ENCODE measurements at places on chromosomes 7 and 10. TPM values are rescaled to one million over a fixed set of nuclear protein-coding genes. Genes with fewer than 3 reads are reported as not detected.

- DNase-seq, result no peak
Observed at GRCh38 chr7:31893365-31893764, 176.8 kb downstream of the PDE1C start.

DNA sequence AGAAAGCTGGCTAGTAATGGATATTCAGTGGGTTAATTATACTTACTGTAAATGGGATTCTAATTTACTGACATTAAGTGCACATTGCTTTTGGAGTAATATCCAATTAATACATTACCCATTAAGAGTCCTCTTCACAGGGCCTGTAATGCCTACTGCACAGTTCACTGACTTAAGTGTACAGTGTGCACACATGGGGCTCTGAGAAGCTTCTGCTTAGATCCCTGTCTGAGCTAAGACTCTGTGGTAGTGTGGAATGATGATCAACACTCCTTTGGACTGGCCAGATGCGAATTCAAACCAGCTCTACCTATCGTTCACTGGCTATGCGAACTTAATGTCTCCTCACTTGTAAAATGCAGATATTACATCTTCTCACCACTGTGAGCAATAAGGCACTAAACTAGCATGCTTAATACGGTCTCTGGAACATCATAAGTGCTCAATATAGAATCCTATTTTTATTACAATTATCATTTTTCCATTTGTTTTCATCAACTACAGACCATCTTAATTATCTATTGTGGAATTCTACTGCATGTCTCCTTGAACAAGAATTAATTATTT, 53.8 kb upstream of the SEC61G start:
- no peak for DNase-seq

- no peak for DNase-seq
Observed at GRCh38 chr10:108808228-108808627, 1115.1 kb downstream of the XPNPEP1 start.

Gene MPP7
- 13.3 TPM for total RNA-seq

Gene SPDYE11
- total RNA-seq, result not detected

Gene DNAJC30
- total RNA-seq, result 8.2 TPM

Gene FAM25G
- not detected for total RNA-seq

GRCh38 chr7:123367484-123368122, 166.8 kb downstream of the IQUB start:
- peak; percentile 26 for DNase-seq

Gene MYL10
- not detected for total RNA-seq

DNA sequence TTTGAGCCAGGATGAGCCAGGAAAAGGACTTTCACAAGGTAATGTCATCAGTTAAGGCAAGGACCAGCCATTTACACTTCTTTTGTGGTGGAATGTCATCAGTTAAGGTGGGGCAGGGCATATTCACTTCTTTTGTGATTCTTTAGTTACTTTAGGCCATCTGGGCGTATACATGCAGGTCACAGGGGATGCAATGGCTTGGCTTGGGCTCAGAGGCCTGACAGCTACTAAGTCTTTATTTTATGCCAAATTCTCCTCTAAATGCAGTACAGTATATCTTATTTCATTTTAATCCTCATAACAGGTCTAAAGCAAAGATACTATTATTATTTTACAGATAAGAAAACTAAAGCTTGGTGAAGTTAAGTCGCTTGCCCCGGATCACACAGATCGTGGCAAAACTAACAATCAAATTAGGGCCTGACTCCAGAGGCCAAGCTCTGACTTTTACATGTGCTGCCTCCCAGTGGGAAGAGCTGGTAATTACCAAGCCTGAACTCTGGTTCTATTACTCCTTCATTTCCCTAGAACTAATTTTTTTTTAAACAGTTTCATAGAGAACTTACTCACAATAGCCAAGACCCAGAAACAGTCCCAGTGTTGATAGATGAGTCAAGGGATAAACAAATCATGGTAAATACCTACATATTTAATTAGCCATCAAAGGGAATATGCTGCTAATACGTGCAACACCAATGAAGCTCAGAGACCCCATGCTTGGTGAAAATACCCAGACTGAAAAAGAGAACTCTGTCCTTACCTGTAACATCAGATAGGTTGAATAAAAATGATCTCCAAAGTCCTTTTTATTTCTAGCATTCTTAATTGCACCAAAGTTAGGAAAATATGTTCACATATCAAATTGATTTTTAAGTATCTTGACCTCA, 35.4 kb downstream of the C7orf25 start:
- peak; percentile 52 for DNase-seq

Gene ZNF518A
- total RNA-seq, result 13.6 TPM

DNA sequence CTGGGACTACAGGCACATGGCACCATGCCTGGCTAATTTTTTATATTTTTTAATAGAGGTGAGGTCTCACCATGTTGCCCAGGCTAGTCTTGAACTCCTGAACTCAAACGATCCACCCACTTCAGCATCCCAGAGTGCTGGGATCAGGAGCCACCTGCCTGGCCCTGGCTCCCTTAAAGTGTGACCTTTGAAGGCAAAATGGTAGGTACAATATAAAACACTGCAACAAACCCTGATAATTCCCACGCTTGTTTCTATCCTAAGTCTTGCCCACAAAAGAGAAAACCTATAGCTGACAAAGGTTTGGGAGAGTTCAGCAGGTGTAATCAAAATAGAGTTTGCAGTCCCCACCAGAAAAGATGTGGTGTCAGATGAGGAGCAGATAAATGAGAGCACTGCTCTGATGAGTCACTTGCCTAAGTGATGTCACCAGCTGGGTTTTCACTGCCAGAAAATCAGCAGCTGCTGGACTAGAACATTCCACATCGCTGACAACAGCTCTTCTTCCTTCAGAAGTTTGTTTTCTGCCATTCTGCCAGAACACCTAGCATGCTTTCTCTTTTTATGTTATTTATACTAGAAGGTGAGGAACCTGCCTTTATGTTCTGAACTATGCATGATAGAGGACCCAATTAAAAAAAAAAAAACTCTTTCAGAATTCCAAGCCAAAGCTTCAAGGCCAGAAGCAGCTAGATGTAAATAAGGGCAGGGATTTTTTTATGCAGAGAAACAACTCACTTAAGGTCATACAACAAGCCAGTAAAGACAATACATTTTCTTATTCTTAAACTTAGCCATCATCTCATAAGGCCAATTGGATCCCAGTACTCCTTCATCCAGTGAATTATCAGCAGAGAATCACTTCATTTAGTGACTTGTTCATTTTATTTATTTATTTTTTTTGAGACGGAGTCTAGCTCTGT, 18.0 kb downstream of the PURB start:
- no peak for DNase-seq

Gene PTN
- total RNA-seq, result 1.1 TPM

Gene SPOCK2
- total RNA-seq, result 1.3 TPM

Gene TDRD1
- total RNA-seq, result 0.98 TPM

DNA sequence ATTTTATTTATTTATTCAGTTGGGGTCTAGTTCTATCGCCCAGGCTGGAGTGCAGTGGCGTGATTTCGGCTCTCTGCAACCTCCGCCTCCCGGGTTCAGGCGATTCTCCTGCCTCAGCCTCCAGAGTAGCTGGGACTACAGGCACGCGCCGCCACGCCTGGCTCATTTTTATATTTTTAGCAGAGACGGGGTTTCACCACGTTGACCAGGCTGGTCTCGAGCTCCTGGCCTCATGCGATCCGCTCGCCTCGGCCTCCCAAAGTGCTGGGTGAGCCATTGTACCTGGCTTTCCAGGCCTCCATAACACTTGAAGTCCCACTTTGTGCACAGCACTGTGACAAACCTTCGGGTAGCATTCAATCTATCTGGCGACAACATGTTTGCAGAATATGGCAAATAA, 1.0 kb upstream of the DCLRE1C start:
- no peak for DNase-seq

DNA sequence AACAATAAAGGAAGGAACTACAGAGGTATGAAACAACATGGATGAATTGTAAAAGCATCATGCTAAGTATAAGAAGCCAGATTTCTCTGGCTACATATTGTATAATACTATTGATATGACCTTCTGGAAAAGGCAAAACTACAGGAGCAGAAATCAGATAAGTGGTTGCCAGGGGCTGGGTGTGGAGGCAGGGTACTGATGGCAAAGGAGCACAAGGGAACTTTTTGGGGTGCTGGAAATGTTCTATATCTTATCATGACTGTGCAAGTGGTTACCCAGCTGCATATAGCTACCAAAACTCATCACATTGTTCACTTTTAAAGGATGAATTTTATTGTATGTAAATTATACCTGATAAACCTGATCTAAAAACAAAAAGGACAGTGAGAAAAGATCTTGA, 72.4 kb downstream of the SKAP2 start:
- no peak for DNase-seq

Gene RARRES2
- total RNA-seq, result 125 TPM

DNA sequence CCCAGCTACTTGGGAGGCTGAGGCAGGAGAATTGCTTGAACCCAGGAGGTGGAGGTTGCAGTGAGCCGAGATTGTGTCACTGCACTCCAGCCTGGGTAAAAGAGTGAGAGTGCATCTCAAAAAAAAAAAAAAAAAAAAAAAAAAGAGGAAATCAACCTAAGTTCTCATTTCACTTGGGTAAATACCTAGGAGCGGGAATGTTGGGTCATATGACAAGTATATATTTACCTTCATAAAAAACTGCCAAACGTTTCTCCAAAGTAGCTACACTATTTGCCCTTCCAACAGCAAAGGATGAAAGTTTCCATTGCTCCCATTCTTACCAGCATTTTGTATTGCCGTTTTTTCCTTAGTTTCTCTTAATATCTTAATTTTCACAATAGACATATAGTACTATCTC, 9.8 kb downstream of the P4HA1 start:
- DNase-seq, result no peak

DNA sequence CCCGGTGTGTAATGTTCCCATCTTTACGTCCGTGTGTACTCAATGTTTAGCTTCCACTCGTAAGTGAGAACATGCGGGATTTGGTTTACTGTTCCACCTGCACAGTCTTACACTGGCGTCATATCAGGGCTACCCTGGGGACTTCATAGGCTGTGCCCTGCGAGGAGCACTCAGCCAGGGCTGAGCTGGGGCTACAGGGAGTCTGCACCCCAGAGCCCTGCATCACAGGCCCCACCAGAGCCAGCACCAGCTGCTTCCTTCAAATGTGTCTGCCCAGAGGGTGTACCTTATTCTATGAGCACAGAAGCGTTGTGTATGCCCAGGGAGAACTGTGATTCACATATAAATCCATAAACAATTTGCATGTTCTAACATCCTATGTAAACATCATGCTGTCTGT, 277.1 kb downstream of the TCERG1L start:
- DNase-seq, result no peak

- DNase-seq, result no peak
Observed at GRCh38 chr10:59206204-59206720, 29.8 kb downstream of the PHYHIPL start.

DNA sequence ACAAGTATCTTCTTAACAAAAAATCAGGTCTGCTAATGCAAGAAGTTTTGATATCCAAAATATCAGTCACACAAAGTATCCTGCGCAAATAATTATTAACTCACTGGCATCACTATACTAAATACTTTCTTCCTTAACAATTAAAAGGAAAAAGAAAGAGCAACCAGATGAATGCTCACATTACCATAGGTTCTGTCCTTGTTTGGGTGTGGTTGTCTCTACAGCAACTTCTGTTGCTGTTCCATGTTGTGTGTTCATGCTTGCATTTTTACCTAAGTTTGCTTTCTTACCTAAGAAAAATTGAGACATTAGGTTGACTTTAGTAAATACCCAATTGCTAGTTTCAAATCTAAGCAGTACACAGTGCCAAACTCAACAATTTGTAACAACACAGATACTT, 32.5 kb downstream of the FZD9 start:
- no peak for DNase-seq

Gene RAMP3
- 6.2 TPM for total RNA-seq

GRCh38 chr7:117134889-117135552, 181.7 kb downstream of the ST7 start:
- no peak for DNase-seq

DNA sequence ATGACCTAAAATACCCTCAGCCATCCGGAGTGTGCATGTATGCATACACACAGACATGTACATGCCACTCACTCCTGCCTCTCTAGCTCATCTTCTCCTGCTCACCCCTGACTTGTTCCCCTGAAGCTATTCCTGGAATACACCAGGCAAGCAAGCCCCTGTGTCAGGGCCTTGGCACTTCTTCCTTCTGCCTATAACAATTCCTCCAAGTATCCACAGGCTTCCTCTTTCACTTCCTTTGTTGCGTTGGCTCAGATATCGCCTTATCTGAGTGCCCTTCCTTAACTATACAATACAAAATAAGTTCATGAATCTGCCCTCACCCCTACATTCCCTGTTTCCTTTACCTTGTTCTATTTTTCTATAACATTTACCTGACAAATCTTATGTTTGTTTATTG, 88.8 kb downstream of the NOD1 start:
- no peak for DNase-seq

Gene GRID2IP
- total RNA-seq, result 0.87 TPM

GRCh38 chr7:141702047-141702567, at the start of gene DENND11:
Gene DENND11 (minus strand): TSS chr7:141702166. CDS start chr7:141702153, 13 bp downstream.
- peak; percentile 65 for DNase-seq

DNA sequence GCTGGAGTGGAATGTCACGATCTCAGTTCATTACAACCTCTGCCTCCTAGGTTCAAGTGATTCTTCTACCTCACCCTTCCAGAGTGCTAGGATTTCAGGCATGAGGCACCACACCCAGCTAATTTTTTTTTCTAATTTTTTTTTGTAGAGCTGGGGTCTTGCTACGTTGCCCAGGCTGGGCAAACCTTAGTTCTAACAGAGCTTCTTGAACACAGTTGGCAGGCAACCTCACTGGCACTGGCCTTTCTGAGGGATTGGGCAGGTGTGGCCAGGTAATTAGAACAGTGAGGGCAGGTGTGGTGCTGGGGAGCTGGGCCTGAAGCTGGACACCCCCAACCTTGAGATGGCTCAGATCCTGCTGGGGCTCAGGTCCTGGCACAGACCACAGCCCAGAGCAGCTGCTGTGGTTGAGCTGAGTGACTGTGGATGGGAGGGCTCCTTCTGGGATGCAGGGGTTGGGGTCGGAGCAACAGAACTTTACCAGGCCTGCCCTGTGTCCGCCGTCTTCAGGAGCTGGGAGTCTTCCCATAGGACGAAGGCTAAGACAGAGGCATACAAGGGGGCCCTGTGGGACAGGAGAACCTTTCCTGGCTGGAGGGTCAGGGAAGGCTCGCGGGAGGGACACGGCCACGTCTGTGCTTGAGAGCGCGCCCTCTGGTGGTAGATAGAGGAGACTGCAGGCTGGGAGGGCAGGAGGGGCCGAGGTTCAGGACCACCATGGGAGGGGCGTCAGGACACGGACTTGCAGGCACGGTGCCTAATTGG, 48.2 kb downstream of the COL26A1 start:
- peak; percentile 43 for DNase-seq

DNA sequence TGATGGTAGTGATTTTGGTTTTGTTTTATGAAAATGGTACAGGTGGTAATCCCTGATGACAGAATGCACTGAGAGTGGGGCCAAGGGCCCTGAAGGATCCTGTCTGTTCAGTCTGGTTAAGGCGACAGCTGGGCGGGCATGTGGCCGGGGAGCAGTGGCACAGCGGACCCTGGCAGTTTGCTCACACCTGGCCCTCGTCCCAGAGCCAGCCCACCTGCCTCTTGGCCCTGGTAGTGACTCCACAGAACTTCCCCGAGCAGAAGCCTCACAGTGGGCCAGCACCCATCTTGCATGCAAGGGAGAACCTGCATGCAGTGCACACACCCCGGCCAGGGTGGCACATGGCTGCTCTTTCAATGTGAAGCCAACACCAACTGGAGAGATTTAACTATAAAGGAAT, 82.8 kb downstream of the ALOX5 start:
- DNase-seq, result no peak

- DNase-seq, result no peak
Observed at GRCh38 chr10:27944005-27944404, 54.9 kb downstream of the ODAD2 start.
